ENCODE measurements at places on chromosomes 5 and 9. TPM values are rescaled to one million over a fixed set of nuclear protein-coding genes. Genes with fewer than 3 reads are reported as not detected.

- H3K4me1 ChIP-seq: no peaks in the 10 kb centered on the region
- no peaks in the 10 kb centered on the region for H3K27me3 ChIP-seq
- H3K27ac ChIP-seq: no peak overlapping the region
These were observed 19.6 kb downstream of the CRB2 start for GRCh38 chr9:123375469-123376132.

DPYSL3 gene
- 1.1 TPM for total RNA-seq

DNA sequence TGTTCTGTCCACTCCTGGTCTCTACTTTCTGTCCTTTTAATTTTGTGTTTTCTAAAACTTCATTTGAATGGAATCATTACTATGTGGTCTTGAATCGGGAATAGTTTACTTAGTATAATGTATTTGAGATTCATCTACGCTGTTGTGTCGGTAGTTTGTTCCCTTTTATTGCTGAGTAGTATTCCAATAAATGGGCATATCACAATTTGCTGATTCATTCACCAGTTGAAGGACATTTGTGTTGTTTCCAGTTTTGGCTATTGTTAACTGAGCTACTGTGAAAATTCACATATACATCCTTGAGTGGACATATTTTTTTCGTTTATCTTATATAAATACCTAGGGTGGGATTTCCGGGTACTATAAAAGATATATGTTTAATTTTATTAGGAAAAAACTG lies 19.5 kb upstream of the PPARGC1B start:
- H3K4me1 ChIP-seq: no peaks in the 10 kb centered on the region
- no peaks in the 10 kb centered on the region for H3K36me3 ChIP-seq
- no peak for DNase-seq
- H3K27me3 ChIP-seq: peaks cover 19% of the 10 kb centered on the region
- no peak overlapping the region for H3K4me3 ChIP-seq
- no peak overlapping the region for H3K27ac ChIP-seq

NSG2 gene
- not detected for total RNA-seq

DNA sequence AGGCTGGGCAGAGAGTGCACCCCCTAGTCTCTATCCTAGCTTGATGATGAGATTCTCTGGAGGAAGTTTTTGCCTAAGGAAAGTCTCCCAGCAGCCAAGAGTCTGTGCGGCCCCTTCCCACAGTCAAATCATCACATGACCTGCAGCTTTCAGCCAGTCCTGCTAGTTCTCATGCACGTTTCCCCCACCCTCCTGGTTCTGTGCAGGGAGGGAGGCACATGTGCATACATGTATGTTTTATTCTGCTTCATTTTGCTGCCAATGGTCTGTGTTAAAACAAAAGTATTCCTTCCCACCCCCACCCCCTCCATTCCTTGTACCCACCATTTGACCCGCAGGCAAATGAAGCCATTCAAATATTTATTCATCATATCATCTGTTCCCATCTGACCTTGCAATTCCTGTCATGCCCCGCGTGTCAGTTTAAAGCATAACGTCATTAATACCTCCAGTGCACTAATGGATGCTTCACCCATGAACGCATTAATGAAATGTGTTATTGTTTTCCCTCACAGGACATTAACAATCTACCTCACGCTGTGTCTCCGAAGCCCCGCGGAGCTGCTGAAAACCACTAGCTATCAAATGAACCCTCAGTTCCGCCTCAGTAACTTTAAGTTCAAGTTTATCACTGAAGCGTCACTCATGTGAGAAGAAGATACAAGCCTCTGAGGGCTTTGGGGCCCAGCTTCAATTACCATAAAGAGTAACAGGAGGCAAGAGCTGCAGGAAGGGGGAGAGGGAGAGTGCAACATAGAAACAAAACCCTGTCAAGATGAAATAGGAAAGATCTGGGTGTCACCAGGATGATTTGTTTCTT lies 139.6 kb downstream of the RASEF start:
- H3K36me3 ChIP-seq: no peaks in the 10 kb centered on the region
- no peak for DNase-seq
- no peak overlapping the region for H3K4me3 ChIP-seq
- no peak overlapping the region for H3K27ac ChIP-seq
- H3K4me1 ChIP-seq: no peaks in the 10 kb centered on the region

HAND1 gene
- total RNA-seq: not detected

DNA sequence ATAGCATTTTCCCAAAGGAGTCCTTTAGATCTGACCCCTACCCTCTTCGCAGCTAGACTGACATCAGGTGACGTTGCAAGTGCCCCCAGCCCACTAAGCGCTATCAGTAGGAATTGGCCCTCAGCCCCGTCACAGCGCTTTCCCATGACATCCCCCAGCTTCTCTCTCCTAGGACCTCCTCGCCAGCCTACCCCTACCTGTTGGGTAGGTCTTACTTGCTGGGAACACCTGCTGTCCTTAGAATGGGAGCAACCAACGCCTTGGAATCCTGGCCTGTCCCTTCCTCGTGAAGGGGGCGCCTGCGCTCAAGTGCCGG lies 584 bp upstream of the PIP5K1B start:
- H3K4me3 ChIP-seq: no peak overlapping the region
- no peak for DNase-seq
- peaks cover 42% of the 10 kb centered on the region for H3K27me3 ChIP-seq
- H3K4me1 ChIP-seq: peaks cover 11% of the 10 kb centered on the region
- no peaks in the 10 kb centered on the region for H3K36me3 ChIP-seq

- no peak overlapping the region for H3K27ac ChIP-seq
- no peaks in the 10 kb centered on the region for H3K27me3 ChIP-seq
These were observed 43.2 kb upstream of the RICTOR start for GRCh38 chr5:39117401-39117800.

DNA sequence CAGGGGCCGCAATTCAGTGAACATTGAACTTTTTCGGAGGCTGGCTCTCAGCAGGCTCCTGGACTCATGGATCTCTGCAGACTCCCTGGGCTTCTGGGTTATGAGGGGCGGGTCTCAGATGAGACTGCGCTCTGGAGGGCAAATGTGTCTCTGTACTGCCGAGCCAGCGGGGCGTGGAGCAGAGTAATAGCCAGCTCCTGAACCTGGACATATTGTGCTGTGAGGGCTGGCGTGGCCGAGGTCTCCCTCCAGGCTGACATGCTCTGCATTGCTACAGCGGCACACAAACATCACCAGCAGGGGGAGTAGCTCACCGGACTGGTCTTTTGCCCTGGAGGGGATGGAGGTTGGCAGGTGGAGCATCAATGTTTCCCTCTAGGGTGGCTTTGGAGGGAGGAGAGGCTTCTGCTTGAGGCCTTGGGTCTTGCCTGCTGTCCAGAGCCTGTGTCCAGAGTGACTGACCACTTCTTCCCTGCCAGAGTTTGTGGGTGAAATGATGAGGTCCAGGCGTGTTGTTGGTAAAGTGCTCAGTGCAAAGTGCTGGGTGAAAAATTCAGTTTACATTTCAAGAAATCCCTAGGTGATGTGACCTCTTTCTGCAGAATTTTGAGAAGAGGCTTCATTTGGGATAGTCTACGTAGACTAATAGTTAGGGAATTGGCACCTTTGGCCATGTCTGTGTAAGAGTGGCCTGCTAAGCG lies 10.9 kb upstream of the GADD45G start:
- H3K4me3 ChIP-seq: no peak overlapping the region
- peak; percentile 57 for DNase-seq
- no peaks in the 10 kb centered on the region for H3K36me3 ChIP-seq
- H3K27ac ChIP-seq: no peak overlapping the region

EIF4EBP3 gene
- total RNA-seq: 11.8 TPM

DNA sequence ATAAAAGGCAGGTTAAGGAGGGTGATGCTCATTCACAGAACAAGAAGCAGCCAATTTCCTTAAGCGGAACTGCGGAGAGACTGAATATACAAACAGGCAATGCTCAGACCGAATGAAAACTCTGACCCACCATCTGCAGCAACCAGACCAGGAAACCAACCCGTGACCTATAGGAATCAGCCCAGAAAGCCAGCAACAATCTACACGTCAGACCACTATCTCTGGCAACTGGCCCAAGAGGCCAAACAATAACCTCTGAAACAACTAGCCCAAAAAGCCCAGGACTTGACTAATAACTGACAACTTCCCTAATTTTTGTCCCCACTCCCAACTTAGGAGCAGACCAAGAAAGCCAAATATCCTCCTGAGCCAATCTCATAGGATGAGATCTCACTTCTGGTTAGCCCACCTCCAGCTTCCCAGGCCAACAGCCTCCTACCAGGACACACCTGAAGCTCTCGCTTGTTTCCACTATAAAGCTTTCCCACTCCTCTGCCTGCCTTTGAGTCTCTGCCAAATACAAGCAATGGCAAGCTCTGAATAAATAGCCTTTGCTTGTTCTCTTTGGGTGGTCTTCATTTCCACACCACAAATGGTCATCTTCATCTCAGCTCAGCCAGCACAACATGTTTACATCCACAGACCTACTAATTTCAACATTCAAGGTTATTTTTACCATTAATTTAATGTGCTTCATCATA lies 168.5 kb downstream of the HSD17B3 start:
- H3K27me3 ChIP-seq: no peaks in the 10 kb centered on the region
- no peak overlapping the region for H3K27ac ChIP-seq
- peaks cover 7% of the 10 kb centered on the region for H3K4me1 ChIP-seq
- no peak for DNase-seq
- H3K4me3 ChIP-seq: no peak overlapping the region

- no peak overlapping the region for H3K4me3 ChIP-seq
- no peak for DNase-seq
These were observed 837.0 kb downstream of the DNAH5 start for GRCh38 chr5:13107537-13107936.

GRCh38 chr9:112032009-112032408 lies 135.4 kb downstream of the UGCG start:
- H3K4me1 ChIP-seq: peaks cover 66% of the 10 kb centered on the region
- H3K4me3 ChIP-seq: peak overlapping the region; percentile 46
- H3K27me3 ChIP-seq: no peaks in the 10 kb centered on the region

PCDHB2 gene
- not detected for total RNA-seq

DNA sequence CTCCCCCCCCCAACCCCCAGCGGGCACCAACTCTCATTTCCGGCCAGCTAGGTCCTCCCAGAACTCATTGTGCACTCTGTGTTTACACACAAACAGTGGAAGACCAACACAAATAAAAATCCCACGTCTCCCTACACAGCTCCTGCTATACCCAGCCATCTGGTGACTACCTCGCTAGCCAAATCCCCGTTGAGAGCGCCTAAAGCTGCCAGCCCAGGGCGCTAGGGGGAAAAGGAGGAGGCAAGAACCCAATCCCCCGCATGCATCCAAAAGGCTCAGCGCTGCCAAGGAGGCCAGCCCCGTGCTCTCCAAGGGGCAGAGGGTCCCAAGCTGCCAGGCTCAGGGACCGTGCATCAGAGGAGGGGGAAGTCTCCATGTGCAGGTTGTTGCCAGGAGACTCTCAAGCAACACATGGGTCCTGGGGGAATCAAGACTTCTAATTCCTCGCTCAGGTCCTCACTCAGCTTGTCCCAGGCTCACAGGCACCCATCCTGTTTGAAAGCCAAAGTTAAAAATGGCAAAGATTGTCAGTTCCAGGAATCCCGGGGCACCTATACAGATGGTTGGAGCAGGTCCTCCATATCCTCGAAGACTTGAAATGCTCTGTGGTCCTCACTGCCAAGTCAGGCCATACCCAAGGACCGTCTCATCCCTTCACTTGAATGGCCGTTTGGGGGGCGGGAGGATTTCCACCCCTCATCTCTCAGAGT lies 2.7 kb downstream of the ASTN2 start:
- no peak for DNase-seq
- H3K27ac ChIP-seq: no peak overlapping the region
- H3K27me3 ChIP-seq: peaks cover 4% of the 10 kb centered on the region
- no peak overlapping the region for H3K4me3 ChIP-seq

- peak; percentile 22 for DNase-seq
- H3K4me3 ChIP-seq: no peak overlapping the region
- no peaks in the 10 kb centered on the region for H3K4me1 ChIP-seq
- no peaks in the 10 kb centered on the region for H3K27me3 ChIP-seq
- no peak overlapping the region for H3K27ac ChIP-seq
These were observed 31.2 kb downstream of the DEPDC1B start for GRCh38 chr5:60668686-60669304.

GRCh38 chr9:109098171-109098959 lies 21.4 kb downstream of the TMEM245 start:
- peaks cover 60% of the 10 kb centered on the region for H3K4me1 ChIP-seq
- peaks cover 23% of the 10 kb centered on the region for H3K36me3 ChIP-seq
- H3K27ac ChIP-seq: peak overlapping the region; percentile 47

GRCh38 chr5:144142139-144142823 lies 28.2 kb downstream of the YIPF5 start:
- no peak overlapping the region for H3K4me3 ChIP-seq
- H3K27me3 ChIP-seq: no peaks in the 10 kb centered on the region
- H3K27ac ChIP-seq: no peak overlapping the region
- DNase-seq: no peak

- no peaks in the 10 kb centered on the region for H3K4me1 ChIP-seq
- no peaks in the 10 kb centered on the region for H3K27me3 ChIP-seq
- no peaks in the 10 kb centered on the region for H3K36me3 ChIP-seq
- DNase-seq: no peak
These were observed 162.8 kb downstream of the GABRG2 start for GRCh38 chr5:162230348-162230747.

CTNND2 gene
- not detected for total RNA-seq

Data from CD4-positive, CD25-positive, alpha-beta regulatory T cell (primary cell).